Activated T-cell treated with anti-CD3 and anti-CD28 coated beads, Interleukin-2, amount 50 U/mL, for 1 hour (primary cell): ENCODE measurements at places on chromosomes 3 and 15.

DNA sequence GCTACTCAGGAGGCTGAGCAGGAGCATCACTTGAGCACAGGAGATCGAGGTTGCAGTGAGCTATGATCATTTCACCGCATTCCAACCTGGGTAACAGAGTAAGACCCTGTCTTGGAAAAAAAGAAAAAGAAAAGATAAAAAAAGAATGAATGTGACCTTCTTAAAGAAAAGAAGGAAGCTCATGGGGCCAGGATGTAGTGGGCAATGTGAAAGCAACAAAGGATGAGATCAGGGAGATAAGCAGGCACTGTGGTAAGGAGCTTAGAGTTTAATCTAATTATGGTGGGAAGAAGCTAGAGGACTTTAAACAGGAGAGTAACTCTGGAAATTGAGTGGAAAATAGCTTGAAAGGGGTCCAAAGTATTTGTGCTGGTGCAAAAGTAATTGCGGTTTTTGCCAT lies 231.6 kb upstream of the UBE2E2 start:
- DNase-seq = no peak

- no peak for DNase-seq
Observed at GRCh38 chr15:55434989-55435825, 26.9 kb downstream of the PIERCE2 start.

- no peak for DNase-seq
Observed at GRCh38 chr15:95265419-95265997, 1034.1 kb downstream of the MCTP2 start.

DNA sequence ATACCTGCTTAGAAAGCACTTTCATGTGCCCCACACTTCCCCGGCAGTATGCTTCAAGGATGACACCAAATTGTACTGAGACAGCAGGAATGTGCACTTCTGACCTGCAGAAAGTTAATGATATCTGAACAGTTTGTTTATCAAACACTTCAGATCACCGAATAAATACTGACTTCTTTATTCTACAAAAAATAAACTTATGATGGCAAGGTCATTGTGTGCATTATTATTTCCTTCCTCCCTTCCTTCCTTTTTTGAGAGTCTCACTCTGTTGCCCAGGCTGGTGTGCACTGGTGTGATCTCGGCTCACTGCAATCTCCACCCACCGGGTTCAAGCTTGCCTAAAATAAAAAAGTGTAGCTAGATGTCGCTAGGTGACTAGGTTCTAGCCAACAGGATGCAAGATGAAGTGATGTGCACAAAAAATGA lies 80.3 kb downstream of the FAIM start:
- no peak for DNase-seq

- DNase-seq = no peak
Observed at GRCh38 chr15:65246939-65247338, 35.7 kb upstream of the CILP start.

DNA sequence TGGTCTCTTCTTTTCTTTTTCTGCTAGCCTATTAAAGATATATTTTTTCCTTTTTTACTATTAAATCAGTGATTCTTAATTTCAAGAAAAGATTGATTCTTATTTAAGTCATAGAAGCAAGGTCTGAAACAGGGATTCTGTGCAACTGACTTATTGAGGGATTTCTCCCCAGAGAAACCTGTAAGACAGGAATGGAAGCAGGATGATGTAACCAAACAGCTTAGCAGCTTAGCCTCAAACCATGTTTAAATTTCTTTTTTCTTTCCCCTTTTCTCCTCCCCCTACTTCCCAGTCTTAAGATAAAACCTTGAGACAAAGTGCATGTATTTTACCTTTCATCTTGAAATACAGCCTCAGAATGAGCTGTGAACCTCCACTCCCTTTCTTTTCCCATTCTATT lies 322.8 kb downstream of the NEK10 start:
- DNase-seq = no peak

DNA sequence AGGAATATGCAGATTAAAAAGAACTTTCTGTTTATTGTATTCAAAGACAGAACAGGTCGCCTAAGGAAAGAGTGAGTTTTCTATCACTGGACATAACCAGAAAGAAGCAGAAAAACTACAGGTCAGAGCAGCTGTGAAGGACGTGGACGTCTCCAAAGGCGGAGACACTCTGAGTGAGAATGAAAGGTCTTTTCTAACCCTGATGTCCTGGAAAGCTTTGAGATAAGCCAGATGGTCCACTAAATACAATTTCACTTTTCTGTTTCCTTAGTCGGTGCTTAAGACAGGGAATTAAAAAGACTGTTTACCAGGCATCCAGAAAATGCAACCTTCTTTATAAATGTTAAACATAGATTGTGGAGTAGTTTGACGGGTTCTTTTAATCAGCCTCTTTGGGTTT lies 360.4 kb downstream of the FGF12 start:
- DNase-seq = no peak

GRCh38 chr3:123027292-123028232 lies at the start of gene SEMA5B:
SEMA5B (minus strand) TSS chr3:123027763; CDS start chr3:122961263, 66,500 bp downstream.
- DNase-seq = peak; percentile 38

GRCh38 chr15:73305331-73306211 lies 63.2 kb downstream of the HCN4 start:
- DNase-seq = no peak

DNA sequence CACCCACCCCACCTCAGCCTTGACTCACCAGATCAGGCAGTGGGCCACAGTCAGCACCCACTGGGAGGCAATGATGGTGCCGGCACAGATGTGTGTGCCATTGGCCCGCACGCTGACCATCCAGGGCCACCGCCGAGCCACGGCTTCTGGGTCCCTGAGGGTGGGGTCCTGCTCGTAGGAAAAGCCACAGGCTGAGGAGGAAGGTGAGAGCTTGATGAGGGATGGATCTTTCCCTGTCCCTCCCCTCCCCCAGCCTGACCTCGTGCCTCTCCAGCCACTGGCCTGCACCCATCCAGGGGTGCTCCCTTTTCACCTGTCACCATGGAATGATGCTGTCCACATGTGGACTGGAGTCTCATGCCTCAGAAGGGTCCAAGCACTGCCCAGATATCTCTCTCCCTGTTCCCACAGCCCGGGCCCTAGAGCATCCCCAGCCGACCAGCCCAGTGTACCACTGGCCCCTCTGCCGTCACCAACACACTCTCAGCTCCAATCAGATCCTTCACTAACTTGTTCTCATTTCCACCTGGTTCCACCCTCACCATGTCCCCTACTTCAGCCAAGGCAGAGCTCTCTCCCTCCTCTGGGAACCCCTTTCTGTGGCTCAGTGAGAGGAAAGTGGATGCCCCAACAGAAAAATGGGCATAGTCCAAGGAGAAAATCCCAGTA lies 2.0 kb downstream of the PRSS50 start:
- DNase-seq = no peak

DNA sequence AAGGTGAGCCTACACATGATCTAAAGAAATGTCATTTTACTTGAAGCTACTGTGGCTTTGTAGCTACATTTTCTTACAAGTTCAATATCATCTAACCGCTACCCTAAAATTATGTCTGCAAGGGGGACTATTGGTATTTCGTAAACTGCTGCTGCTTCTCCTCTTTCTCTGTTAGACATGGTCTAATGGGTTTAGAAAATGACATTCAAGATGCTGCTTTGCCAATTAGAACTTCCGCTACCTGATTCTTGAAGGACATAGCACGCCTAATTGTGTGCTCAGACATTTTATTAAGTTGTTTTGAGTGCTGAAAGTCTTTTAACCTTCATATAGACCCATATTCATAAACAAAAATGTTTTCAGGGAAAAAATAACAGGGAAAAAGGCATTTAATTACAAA lies 283.7 kb upstream of the ICE2 start:
- DNase-seq = no peak

DNA sequence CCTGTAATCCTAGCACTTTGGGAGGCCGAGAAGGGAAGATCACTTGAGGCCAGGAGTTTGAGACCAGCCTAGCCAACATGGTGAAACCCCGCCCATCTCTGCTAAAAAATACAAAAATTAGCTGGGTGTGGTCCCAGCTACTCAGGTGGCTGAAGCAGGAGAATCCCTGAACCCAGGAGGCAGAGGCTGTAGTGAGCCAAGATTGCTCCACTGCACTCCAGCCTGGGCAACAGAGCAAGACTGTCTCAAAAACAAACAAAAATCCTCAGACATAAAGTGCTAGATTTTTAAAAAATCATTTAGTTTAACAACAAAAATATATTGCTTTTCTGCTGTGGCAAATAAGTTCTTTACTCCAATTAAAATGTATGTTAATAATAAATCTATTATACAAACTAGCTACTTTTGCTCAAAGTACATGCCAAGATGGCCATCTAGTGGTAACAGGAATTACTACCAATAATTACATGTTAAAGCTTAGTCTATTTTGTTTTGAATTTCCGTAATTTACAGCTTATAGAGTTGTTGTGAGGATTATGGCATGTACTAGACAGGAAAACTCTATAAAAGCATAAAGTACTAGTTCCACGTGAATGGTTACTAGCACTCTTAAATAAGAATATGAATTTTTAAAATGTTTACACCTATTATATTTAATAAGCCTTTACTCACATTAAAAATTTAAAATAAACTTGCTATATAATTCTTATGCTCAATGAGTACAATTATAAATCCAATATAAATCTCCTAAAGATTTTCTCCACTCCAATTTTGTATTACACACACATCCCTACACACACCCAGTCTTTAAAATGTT lies 39.0 kb downstream of the GABPB1 start:
- no peak for DNase-seq

- no peak for DNase-seq
Observed at GRCh38 chr3:120983841-120984240, 75.8 kb downstream of the STXBP5L start.

- DNase-seq = peak; percentile 79
Observed at GRCh38 chr15:68818066-68818768, 2.5 kb downstream of the ANP32A start.

DNA sequence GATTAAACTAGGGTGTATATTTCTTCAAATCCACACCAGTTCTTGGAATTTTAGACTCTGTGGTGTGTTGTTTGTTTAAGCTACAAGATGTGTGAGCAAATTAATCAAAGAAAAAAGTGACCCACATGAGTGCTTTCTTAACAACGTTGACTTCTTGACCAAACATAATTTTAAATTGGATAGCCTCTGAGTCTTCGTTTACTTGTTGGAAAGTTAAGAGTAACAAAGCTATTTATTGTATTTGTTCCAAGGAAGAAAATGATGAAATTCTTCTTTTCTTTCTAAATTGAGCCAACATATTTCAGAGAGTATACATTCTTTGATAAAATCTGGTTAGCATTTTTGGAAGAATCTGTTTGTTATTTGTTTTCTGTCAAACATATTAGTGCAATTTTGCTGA lies 99.9 kb upstream of the IGSF10 start:
- no peak for DNase-seq

DNA sequence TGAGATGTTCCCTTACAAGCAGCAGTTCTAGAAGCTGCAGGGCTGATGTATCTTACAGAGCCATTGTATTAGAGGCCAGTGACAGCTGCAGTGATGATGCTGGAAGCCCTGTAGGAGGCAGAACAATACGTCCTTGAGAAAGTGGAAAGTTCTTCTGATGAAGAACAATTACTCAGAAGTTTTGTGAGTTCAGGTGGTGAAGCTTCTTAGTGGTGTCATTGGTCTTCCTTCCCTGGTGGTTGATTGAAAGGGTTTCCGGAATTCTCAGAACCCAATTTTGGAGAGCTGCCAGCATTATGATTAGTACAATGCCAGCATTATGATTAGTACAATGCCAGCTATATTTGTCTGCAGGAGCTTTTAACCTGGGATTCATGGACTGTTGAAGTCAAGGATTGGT lies 356.4 kb downstream of the MFSD1 start:
- DNase-seq = no peak

DNA sequence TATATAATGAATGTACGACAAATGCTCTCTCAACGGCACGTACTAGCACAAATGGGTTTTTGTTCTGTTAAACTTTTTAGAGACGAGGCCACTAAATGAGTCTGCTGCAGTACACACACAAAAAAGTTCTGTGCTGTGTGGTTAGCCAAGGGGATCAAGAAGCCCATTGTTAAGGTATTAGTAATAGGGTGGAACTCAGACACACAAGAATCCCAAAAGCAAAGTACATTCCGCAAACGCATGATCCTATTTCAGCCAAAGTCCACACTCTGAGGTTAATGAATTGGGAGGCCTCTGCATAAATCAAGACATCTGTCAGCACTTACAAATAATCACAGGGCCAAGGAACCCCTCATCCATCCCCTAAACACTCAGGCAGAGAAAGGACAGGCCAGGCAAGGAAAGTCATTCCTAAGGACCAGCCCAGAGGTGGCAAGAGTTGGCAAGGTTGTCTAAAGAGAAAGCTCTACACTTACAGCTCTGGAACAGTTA lies 12.1 kb downstream of the OSBPL10 start:
- DNase-seq = no peak

DNA sequence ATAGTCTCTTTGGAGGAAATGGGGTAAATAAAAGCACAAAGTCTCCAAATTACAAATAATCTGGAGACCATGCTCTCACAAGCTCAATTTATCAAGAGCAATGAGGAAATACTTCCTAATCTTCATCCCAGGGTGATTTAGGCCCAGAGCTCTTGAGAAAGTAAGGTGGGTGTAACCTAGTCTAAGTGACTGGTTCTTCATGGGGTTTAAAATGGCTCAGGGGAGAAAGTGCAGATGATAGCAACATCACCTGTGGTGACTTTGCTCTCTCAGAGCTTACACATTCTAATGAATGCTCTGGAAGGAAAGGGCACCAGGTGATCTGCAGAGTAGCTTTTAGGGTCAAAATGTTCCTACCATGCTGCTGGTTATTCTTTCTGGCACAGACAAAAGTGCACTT lies 118.4 kb upstream of the TP63 start:
- DNase-seq = no peak

GRCh38 chr3:8563597-8563996 lies 62.0 kb downstream of the LMCD1 start:
- DNase-seq = no peak

DNA sequence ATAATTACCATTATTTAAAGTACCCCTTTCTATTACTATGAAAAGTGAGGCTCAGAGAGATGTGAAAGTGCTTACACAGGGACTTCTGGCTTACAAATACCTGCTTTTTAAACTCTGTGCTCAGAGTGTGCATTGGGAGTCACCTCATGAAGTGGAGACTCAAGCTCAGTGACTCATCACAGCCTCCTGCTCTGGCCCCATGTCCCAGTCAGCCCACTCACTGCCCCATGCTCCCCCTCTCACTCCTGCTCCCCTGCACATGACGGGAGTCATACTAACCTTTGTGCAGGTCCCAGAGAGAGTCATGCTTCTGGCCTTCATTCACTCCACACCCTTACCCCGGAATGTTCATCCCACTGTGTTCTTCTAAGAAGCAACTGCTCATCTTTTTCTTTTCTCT lies 20.2 kb downstream of the CCR1 start:
- DNase-seq = no peak

DNA sequence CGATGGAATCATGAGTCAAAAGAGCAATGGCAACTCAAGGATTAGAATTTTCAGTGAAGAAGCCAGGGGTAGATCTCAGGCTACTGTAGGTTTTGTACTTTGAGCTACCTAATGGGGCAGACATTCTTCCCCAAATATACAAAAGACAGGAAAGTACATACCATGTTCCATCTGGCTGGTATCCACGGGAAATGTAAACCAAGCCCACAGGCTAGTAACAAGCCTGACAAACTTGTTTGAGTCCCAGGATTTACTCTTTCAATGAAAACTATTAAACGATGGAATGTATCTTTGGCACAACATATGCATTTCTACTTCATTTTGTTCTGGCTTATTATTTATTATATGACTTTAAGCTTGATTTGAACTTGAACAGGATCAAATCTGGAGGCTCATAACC lies 44.2 kb upstream of the GOLIM4 start:
- no peak for DNase-seq
